ENCODE measurements at places on chromosomes 11 and 22.

DNA sequence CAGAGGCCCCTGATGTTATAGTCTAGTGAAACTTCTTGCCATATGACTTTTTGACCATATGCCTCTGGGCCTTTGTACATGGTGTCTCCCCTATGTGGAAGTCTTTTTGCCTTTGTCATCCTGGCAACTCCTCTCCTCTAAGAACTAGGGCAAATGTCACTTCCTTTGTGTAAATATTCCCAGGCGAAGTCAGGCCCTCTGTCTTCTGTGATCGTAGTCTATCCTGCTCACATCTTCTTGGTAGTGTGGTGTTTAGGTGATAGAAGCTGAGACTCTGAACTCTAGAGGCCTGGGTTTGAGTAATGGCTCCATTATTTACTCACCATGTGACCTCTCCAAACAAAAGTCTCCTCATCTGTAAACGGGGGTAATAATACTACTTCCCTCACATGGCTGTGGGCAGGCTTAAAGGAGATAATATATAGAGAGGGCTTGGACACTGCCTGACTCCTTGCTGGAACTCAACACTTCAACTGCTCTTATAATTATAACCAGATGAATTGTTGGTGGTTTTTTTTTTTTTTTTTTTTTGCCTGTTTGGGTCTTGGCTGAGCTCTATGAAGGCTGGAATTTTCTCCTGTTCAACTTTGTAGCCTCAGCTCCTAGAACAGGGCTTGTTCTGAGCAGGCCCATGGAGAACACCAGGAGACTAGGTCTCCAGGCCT is 43.8 kb downstream of the INSC start:
- no peak for DNase-seq

DNA sequence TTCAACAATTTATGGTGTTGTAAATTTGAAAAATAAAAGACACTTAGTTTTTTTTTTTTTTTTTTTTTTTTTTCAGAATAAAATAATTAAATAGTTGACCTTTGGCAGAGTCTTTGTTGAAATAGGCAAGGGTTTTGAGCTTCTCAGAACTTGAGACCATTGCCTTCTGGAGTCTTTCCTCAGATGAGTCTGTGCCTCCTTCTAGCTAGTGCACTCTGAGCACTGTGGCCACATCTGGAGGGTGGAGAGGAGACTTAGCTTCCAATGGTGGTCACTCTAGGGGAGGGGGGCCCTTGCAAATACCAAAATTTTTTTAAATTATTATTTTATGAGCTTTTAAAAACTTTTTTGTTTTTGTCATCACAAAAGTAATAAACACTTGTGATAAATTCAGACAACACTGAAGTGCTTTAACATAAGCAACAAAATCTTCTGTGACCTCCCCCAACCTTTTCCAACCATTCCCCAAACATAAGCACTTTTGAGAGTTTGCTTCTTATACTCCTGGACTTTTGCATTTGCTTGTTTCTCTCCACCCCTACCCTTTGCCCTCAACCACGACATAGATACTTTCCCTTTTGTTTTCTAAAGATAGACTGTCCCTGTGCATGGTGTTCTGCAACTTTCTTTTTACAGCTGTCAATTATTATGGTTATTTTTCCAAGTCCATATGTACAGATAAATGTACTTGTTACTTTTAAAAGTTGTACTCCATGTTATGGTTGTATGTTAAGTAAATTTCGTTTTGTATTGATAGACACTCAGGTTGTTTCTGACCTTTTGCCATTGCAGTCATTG is 41.1 kb downstream of the BMAL1 start:
- no peak for DNase-seq

DNA sequence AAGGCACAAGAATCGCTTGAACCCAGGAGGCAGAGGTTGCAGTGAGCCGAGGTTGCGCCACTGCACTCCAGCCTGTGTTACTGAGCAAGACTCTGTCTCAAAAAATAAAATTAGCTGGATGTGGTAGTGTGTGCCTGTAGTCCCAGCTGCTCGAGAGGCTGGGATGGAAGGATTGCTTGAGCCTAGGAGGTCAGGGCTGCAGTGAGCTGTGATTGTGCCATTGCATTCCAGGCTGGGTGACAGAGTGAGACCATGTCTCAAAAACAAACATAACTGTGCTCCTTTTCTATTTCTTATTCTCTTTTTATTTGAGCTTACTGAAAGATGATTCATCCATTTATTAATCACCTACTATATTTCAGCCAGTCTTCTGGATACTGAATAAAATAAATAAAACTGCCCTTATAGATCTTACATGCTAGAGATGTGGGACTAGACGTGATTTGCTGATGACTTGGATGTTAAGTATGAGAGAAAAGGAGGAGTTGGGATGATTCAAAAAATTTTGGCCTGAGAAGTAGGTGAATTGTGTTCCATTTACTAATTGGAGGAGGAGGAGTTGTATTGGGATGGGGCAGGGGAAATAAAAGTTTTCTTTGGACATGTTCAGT is 18.0 kb downstream of the PAAF1 start:
- DNase-seq = no peak

DNA sequence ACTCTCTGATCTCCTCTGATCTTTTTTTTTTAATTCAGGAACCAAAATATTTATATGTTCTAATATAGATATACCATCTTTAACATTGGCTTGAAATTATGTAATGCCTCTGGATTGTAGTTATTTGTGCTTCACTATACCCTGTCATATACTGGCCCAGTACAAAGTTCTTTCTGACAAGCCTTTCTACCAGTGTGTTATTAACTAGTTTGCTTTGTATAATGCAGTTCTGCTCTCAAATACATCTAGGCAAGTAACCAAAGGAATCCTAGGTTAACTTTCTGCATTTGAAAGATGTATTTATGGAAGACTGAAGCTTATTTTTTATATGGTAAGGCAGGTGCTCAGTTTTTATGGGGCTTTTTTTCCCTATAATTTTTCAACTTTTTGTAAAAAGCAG is 36.1 kb downstream of the ARHGEF12 start:
- no peak for DNase-seq

- no peak for DNase-seq
Measured at GRCh38 chr11:20369826-20370225, 6.3 kb downstream of the HTATIP2 start.

GRCh38 chr11:85939099-85940015 is 84.2 kb downstream of the CCDC83 start:
- DNase-seq = no peak

DNA sequence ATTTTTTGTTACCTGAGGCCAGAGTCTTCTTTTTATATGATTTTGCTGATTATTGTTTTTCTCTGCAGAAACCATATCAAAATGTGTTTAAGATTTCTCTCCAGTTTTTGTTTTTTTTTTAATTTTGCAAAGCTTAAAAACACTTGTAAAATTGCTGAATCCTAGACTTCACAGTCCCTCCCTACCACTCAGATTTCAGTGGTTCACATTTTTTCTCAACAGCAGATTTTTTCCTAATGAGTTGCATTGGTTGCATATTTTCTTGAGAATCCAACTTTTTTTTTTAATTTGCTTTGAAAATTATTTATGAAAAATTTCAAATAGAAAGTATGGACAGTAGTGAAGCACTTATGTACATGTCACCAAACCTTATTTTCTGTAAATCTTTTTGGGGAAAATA is 5.8 kb downstream of the ARL14EP start:
- DNase-seq = no peak

DNA sequence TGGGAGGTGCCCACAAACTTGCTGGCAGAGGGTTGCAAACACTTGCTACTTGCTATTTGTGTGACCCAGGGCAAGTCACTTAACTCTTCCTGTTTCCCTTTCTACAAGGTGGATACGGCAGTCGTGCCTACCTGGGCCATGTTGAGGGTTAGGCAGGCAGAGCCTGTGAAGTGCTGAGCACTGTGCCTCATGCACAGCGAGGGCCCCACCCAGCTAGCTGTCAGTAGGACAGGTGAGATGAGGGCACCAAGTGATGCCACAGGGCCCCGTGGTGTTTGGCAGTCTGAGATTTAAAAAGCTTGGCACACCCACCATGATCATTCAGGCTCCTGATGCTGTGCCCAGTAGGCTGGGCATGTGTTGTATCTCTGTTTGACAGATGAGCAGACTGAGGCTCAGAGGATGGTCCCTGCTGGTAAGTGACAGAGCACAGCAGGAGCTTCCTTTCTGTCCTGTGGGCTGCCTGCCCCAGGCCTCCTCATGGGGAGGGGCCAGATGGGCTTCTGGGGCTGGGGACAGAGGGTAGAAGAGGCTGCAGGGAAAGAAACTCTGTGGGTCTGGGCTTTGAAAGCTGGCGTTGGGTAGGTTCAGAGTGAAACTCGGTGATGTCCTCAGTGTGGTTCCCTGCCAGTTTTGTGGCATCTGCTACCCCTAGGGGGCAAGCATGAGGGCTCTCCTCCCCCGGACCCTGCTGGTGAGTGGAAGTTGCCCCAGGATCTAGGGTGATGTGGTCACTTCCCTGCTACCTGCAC is 59.3 kb downstream of the TSPAN18 start:
- DNase-seq = no peak

DNA sequence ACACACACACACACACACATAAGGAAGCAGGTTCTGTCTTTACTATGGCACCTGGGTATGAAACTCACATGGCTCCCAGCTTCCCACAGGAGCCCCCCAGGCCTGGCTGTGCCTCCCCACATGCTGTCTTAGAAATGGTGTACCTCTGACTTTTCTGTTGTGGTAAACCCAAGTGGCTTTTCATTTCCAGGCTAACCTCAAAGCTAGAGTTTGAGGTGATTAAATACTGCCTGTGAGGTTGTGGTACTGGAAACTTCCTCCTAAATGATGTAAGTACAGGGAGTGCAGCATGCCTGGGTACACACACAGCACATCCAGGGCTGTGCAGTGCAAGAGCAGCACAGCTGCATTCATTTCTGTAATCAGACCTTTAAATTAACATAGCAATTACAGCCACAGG is 34.4 kb downstream of the ME3 start:
- DNase-seq = no peak

All from pancreas (tissue), 10 donors.